ENCODE measurements at places on chromosomes 13 and 19.
A peak's percentile ranks its signal among the peaks of the same experiment; 100 is the strongest.

DNA sequence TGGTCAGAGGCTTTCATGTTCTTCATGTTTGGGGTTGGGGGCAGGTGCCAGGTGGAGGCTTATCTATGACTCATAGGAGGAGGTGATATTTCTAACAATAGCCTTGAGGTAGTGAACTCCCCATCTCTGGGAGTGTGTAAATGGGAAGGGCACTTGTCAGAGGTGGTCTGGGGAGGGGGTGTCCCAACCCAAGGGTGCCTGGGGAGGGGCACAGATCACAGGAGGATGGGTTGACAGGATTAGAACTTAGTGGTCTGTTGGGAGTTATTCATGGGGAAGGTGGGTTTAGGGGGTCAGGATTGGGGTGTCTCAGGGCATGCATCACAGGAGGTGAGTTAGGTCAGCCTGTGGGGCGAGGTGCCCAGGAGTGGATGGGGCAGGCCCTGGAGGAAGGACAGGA, 1.6 kb downstream of the ACTL9 start:
- H3K36me3 ChIP-seq = no peaks in the 10 kb centered on the region
- no peak overlapping the region for H3K4me3 ChIP-seq
- H3K4me1 ChIP-seq = no peaks in the 10 kb centered on the region
- H3K27me3 ChIP-seq = no peaks in the 10 kb centered on the region
- no peak overlapping the region for H3K27ac ChIP-seq

- H3K4me1 ChIP-seq = no peaks in the 10 kb centered on the region
- H3K27me3 ChIP-seq = no peaks in the 10 kb centered on the region
- peaks cover 22% of the 10 kb centered on the region for H3K36me3 ChIP-seq
- H3K27ac ChIP-seq = no peak overlapping the region
- no peak overlapping the region for H3K4me3 ChIP-seq
- no peak for DNase-seq
Observed at GRCh38 chr13:113528101-113528812, 37.7 kb upstream of the DCUN1D2 start.

GRCh38 chr13:22287343-22287920, 616.6 kb downstream of the FGF9 start:
- H3K4me1 ChIP-seq = no peaks in the 10 kb centered on the region
- H3K4me3 ChIP-seq = no peak overlapping the region

- no peak overlapping the region for H3K27ac ChIP-seq
- DNase-seq = no peak
- no peaks in the 10 kb centered on the region for H3K36me3 ChIP-seq
Observed at GRCh38 chr13:77696879-77697216, 639 bp upstream of the SLAIN1 start.

DNA sequence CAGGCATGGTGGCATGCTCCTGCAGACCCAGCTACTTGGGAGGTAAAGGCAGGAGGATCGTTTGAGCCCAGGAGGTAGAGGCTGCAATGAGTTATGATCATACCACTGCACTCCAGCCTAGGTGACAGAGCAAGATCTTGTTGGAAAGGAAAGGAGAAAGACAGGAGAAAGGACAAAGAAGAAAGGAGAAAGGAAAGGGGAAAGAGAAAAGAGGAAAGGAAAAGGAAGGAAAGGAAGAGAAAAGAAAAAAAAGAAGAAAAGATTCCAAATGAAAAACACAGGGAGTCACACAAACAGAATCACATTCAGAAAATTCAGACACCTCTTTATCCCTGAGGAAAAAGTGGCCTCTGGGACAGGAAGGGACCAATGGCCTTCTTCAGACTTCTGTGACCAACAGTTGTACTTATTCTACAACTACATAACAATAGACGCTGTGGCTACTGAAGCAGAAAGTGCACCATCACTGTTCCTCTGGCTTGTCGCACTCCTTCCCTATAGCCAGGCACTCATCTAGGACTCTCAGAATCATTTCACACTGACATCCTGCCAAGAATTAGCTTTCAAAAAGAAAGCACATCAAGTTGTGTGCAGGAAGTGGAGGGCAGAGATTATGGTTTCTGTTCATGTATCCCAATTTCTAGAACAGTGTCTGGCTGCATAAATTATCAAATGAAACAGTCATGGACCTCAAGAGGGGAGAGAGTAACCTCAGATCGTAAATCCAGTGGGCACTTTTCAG, 5.9 kb downstream of the MTMR6 start:
- H3K27ac ChIP-seq = no peak overlapping the region
- no peaks in the 10 kb centered on the region for H3K36me3 ChIP-seq
- no peak for DNase-seq
- H3K27me3 ChIP-seq = no peaks in the 10 kb centered on the region

- no peaks in the 10 kb centered on the region for H3K27me3 ChIP-seq
- H3K27ac ChIP-seq = no peak overlapping the region
- no peak overlapping the region for H3K4me3 ChIP-seq
- no peak for DNase-seq
- peaks cover 1% of the 10 kb centered on the region for H3K4me1 ChIP-seq
Observed at GRCh38 chr13:109152311-109152820, 523.0 kb downstream of the MYO16 start.

GRCh38 chr13:112854321-112854720, 114.7 kb upstream of the MCF2L start:
- H3K4me1 ChIP-seq = no peaks in the 10 kb centered on the region
- no peaks in the 10 kb centered on the region for H3K27me3 ChIP-seq
- H3K4me3 ChIP-seq = no peak overlapping the region
- no peak overlapping the region for H3K27ac ChIP-seq
- H3K36me3 ChIP-seq = peaks cover 61% of the 10 kb centered on the region

DNA sequence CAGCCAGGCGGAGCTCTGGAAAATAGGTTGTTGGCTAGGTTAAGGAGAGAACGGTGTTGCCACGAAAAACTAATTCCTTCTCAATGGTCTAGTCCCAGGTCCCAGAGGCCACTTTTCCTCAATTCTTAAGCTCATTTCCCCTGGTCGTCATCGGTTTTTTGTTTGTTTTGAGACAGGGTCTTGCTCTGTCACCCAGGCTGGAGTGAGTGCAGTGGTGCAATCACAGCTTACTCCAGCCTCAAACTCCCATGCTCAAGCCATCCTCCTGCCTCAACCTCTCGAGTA, 1.2 kb downstream of the SF3A2 start:
- peaks cover 18% of the 10 kb centered on the region for H3K4me1 ChIP-seq
- H3K4me3 ChIP-seq = 0 out of 2 replicates have a peak overlapping the region, but pooled peaks have one; percentile 62
- DNase-seq = no peak
- no peak overlapping the region for H3K27ac ChIP-seq

GRCh38 chr13:64278493-64278892, 2862.8 kb upstream of the PCDH20 start:
- no peaks in the 10 kb centered on the region for H3K27me3 ChIP-seq
- H3K36me3 ChIP-seq = no peaks in the 10 kb centered on the region
- no peak overlapping the region for H3K4me3 ChIP-seq
- no peak for DNase-seq

GRCh38 chr19:1671716-1672037, 19.3 kb upstream of the TCF3 start:
- no peak for DNase-seq
- peaks cover 79% of the 10 kb centered on the region for H3K27me3 ChIP-seq
- H3K4me1 ChIP-seq = peaks cover 16% of the 10 kb centered on the region
- H3K27ac ChIP-seq = no peak overlapping the region
- no peaks in the 10 kb centered on the region for H3K36me3 ChIP-seq

DNA sequence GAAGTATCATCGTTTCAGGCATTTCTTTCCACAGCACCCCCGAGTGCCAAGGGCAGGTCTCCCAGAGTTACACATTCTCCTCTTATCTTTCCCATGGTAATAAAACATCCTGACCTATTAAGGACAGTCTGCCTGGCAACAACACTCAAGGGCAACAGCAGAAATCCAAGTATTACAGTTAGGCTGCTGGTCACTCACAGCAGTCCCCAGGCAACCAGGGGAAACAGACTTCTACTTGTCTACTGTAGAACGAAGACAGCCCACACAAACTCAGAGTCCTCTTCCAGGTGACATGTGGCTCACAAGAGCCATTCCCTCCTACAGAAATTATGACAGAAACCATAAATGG, 24.3 kb downstream of the RCBTB1 start:
- no peaks in the 10 kb centered on the region for H3K4me1 ChIP-seq
- no peak for DNase-seq
- H3K27me3 ChIP-seq = no peaks in the 10 kb centered on the region
- H3K4me3 ChIP-seq = no peak overlapping the region
- H3K27ac ChIP-seq = no peak overlapping the region

DNA sequence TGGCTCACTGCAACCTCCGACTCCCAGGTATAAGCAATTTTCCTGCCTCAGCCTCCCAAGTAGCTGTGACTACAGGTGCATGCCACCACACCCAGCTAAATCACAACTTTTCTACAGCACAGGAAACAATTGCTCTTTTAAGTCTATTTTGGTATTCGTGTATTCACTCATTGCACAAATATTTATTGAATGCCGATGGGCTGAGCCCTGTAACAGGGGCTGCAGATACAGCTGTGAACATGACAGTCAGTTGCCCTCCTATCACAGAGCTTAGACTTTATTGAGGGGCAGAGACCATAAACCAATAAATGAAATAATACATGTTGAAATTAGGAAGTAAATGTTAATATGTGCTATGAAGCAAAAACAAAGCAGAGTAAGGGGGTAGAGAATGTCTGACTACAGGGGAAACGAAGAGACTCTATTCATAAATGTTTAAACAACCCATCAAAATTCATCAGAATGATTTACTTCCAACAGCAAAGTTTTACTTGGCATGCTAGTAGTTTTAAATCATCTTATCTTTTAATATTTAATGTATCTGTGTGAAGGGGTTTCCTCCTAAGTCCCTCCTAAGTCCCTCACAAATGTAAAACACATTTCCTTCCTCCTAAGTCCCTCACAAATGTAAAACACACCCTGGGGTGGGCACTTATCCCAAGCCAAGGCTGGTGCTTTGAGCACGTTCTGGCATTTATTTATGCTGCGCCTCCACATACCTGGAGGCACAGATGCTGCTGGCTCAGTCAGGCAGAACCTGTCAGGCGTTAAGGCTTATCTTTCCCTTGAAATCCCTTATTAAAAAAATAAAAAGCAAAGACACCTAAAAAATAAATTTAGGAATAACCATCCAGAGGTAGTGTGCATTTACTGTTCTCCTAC, 140.8 kb downstream of the MIPEP start:
- H3K36me3 ChIP-seq = no peaks in the 10 kb centered on the region
- H3K4me1 ChIP-seq = peaks cover 14% of the 10 kb centered on the region
- H3K27me3 ChIP-seq = no peaks in the 10 kb centered on the region
- no peak overlapping the region for H3K27ac ChIP-seq
- peak; percentile 23 for DNase-seq

DNA sequence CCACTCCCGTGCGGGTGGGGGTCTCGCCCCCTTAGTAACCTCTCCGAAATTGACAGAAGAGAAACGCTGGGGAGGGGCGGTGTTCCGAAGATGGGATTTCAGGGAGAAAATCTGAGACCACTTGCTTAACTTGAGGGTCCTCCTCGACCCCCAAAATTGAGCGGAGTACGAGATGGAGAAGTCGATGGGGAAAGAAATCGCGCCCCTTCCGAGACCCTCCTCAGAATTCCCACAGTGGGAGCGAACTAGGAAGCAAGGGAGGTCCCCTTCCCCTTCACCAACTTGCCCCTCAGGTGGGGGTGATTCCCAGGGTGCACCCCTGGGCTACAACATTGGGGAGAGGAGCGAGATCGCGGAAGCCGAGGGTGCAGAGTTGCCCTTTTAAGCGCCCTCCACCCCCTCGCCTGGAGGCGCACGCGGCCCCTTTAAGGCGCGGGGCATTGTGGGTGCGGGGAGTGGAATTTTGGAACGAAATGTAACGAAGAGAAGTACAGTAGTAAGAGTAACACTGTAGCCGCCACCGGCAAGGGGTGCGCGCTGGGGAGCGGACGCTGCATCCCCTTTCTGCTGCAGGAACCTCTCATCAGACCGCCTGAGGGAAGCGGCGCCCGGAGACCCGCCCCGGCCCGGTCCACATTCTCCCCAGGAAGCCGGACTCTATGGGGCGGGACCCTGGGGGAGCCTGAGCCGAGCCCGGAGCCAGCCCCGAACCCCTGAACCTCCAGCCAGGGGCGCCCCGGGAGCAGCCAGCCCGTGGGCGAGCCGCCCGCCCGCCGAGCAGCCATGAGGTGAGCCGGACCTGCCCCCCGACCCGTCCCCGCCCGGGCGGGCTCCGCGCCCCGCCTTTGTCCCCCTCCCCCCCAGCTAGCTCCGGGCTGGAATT, at the start of gene VASP:
VASP (plus strand) TSS at position 491 of the 883 bp plus-strand sequence; CDS start at position 784, 293 bp downstream.
- no peaks in the 10 kb centered on the region for H3K27me3 ChIP-seq
- H3K4me1 ChIP-seq = peaks cover 8% of the 10 kb centered on the region
- H3K4me3 ChIP-seq = peak within 1 kb of the TSS; percentile 94

GRCh38 chr13:43872181-43872580, 7.4 kb downstream of the CCDC122 start:
- H3K4me3 ChIP-seq = no peak overlapping the region
- no peak for DNase-seq
- no peaks in the 10 kb centered on the region for H3K4me1 ChIP-seq

- no peak for DNase-seq
- peaks cover 37% of the 10 kb centered on the region for H3K36me3 ChIP-seq
- H3K27ac ChIP-seq = no peak overlapping the region
Observed at GRCh38 chr19:40622773-40623075, 21.6 kb downstream of the LTBP4 start.

Data from H1 (cell line).